Activated CD8-positive, alpha-beta memory T cell treated with anti-CD3 and anti-CD28 coated beads for 4 hours (primary cell): ENCODE measurements at places on chromosomes 6 and 20.

DNA sequence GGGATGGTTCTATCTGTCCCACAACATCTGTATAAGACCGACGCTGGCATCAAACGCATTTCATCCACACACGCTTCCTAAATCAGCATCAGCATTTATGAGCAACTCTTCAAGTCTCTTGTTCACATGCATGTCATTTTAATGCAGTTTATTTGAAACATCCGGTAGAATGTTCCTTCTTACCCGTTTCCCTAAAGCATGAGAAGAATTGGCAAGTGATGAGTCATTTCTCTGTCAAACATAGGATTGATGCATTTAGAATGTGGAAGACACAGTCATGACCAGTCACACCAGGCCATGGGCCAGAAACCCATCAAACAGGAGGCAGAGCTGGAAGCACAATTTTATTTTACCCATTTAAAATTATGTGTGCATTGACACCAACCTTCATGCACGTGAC lies 122.8 kb downstream of the UST start:
- no peak for DNase-seq

DNA sequence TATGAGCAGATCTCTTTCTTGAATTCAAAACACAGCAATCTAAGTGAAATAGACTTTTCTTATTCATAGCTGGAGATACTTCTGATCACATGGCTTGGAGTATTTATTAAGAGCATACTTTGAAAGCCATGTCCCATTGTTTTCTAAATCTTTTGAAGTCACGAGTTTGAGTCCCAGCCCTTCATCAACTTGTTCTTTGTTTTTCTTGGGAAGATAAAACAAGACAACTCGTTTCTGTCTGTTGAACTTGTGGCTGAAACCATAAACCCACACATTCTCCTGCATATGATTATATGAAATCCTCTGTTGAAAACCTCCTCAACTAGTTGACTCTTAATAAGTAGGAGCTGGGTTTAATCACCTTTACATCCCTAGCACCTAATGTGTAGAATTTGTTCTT lies 3.3 kb downstream of the RNF144B start:
- no peak for DNase-seq

- DNase-seq, result no peak
These were observed 132.3 kb downstream of the TINAG start for GRCh38 chr6:54440549-54440948.

DNA sequence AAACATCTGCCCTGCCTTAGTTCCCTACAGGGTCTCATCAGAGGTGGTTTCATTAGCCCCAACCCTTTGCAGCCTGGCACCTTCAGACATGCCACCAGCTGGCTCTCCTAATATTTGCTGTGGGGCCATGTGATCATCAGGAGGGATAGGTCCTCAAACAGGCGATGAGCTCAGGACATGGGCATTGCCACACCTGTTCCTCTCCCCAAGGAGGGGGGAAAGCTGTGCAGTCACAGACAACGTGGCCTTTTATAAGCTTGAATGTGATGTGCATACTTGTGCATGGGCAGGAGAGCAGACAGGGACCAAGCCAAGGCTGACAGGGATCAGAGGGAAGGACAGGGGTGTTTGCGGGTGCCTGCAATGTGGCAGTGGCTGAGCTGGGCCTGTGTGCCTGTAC lies 78.8 kb upstream of the ZNFX1 start:
- no peak for DNase-seq

GRCh38 chr20:13202565-13202964 lies 18.5 kb upstream of the ISM1 start:
- no peak for DNase-seq

GRCh38 chr20:57672164-57672563 lies 37.7 kb downstream of the PMEPA1 start:
- no peak for DNase-seq

GRCh38 chr20:15618110-15618509 lies 955.1 kb downstream of the KIF16B start:
- DNase-seq, result no peak

GRCh38 chr6:127456465-127456864 lies 2.7 kb downstream of the KIAA0408 start:
- DNase-seq, result no peak

DNA sequence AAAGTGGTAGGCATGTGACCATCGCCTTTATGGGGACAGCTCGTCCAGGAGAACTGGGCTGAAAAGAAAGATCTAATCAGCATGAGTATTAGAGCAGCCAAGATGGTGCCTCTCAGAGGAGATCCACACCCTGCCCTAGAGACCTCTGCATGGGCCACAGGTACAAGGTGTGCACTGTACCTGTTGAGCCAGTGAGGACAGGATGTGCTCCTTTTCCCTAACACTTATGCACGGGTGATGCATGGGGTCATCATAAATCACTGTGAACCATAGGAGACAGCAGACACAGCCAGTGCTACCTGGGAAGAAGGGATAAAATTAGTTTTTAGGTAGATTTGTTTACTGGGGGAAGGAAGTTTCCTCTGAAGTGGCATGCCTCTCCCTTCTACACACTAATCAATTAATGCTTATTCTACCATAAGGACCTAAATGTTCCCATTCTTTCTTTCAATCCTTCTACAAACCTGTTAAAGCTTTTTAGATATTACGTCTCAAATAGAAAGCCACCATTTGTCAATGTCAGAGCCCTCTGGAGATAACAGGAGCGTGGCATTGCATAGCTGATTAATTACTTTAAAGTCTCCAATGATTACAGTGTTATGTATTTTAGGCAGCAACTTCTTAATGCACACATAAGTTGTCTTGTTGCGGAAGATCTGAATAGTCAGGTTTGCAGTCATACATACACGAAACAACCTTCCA lies 13.6 kb downstream of the SLC17A2 start:
- DNase-seq, result no peak

GRCh38 chr6:5351552-5352210 lies 90.4 kb downstream of the FARS2 start:
- no peak for DNase-seq

DNA sequence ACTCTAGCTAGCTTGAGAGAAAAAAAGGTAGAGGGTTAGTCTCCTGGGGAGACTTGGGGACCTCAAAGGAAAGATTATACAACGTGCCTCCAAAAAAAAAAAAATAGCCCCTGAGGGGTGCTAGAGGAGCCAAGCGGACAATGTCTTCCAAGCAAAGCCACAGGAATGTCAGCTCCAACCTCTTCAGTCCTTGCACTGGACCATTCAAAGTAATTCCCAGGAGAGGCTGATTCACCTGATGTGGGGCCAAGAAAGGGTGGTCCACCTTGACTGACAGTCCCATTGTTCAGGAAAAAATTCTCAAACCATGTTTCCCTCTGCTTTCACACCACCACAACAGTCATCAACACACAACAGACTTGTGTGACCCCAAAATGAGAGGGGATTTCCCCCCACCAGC lies 30.7 kb downstream of the ASIP start:
- DNase-seq, result no peak

DNA sequence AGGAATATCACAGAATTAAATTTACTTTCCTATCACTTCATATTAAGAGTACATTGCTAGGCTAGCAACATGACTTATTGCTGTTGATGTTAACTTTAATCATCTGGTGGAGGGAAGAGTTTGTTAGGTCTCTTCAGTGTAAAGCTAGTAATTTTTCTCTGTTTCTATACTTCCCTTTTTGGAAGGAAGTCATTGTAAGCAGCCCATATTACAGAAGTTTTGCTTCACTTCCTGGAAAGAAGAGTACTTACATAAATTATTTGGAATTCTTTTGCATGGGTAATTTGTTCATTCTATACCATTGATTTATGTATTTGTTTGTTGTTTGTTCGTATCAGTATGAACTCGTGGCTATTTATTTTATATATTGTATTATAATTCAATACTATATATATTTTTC lies 405.2 kb downstream of the RFPL4B start:
- DNase-seq, result no peak

DNA sequence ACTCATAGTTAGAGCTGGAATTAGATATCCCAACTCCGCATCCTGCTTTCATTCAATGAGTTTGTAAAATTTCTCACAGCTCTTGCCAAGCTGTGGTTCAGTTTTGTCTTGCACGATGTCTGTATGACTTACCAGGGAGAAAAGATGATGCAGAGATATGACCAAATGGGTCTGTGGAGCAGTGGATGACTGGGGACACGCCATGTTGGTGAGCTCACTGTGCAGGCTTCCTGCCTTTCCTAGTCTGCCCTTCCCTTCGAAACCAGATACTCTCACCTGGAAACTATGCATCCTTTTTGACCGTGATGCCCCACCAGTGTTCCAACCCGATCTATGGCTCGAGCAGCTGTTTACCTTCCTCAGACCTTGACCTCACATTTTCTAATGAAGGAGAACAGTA lies 262.7 kb upstream of the BMP2 start:
- DNase-seq, result no peak

DNA sequence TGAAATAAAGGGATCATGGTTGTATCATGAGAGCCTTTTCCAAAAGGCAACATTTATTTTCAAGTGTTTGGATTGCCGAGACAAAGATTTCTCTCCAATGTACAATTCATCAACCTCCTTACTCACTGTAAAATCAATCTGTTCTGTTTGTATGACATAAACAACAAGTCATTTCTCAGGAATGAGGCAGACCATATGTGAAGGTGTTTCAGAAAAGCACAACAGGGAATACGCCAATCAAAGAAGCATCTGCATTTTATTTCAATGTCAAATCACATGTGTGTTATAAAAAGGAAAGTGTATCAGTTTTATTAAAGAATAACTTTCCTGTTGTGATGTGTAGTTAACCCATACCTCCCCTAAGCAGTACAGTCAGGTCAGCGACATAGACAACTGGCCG lies 653.7 kb downstream of the TFAP2A start:
- no peak for DNase-seq

DNA sequence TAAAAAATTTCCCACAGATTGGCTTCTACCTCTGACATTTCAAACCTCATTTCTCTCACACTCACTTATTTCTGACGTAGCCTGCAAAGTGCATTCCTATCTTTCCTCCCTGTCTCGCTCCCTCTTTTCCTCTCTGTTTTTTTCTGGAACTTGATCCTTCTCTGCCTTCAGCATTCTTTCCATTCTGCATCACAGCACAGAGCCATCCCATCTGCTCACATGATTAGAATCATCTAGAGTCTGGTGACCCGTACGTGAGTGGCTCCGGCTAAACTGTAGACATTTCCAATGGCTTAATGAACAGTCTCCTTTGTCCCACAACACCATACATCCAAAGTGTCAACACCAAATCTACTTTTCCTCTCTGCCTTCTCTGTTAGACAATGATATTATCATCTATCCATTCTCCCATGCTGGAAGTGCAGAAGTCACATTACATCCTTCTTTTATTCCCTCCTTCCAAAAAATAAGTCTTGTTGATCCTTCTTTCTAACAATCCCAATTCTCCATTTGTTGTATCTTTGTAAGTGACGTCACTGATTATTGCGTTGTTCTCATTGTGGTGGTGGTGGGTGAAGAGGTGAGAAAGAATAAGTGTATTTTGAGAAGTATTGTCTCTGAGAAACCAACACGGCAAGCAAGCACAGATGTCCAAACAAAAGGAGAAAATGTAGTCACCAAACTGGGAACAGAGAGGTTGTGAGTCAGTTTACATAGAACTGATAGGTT lies 41.6 kb downstream of the OPRM1 start:
- DNase-seq, result no peak

- no peak for DNase-seq
These were observed 1.9 kb downstream of the GINM1 start for GRCh38 chr6:149567945-149568585.

GRCh38 chr20:20824924-20825584 lies 112.6 kb upstream of the RALGAPA2 start:
- no peak for DNase-seq

DNA sequence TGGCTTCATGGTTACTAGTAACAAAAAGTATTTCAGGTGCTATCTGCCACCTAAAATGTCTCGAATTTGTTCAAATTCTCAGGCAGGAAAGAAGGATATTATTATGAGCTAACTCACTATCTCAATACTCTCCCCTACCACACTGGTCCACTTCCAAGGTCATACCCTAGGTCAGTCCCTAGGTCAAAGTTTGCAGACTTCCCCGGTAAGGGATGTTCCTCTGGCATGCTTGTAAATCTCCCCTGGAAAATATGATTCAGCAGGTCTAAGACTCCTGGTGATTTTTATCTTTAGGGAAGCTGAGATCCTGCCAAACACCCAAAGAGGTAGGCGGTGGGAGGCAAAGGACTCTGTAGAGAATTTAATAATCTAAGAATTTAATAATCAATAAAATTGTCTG lies 6.7 kb downstream of the AHCY start:
- no peak for DNase-seq

- DNase-seq, result no peak
These were observed 10.5 kb upstream of the BMP2 start for GRCh38 chr20:6756693-6757595.

DNA sequence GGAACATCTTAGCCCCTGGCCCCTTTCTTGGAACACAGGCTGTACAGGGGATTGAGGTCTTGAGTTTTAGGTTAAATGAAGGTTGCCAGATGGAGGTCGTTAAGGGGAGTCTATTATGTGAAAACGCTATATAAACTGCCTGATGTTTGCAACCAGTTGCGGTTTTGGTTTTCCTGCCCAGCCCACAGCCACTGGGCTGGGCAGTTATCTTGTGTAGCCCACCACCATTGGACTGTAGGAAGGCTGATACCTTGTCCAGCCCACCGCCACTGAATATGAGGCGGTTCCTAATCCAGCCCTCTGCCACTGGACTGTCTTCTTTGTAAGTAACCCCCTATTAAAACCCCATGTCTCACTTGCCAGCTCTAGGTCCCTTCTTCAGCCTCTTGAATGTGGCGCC lies 42.3 kb upstream of the COL21A1 start:
- no peak for DNase-seq

- no peak for DNase-seq
These were observed 5.5 kb upstream of the MTG2 start for GRCh38 chr20:62177307-62177706.

- no peak for DNase-seq
These were observed 84.9 kb downstream of the THBS2 start for GRCh38 chr6:169168706-169169105.

GRCh38 chr6:40573221-40573620 lies 13.9 kb downstream of the LRFN2 start:
- DNase-seq, result no peak

- peak; percentile 61 for DNase-seq
These were observed 6.9 kb upstream of the HELZ2 start for GRCh38 chr20:63580796-63581461.

GRCh38 chr6:153941768-153942167 lies 97.3 kb upstream of the OPRM1 start:
- no peak for DNase-seq

GRCh38 chr6:24391756-24392405 lies 10.9 kb upstream of the MRS2 start:
- no peak for DNase-seq

- no peak for DNase-seq
These were observed 441.9 kb upstream of the PTCHD4 start for GRCh38 chr6:48552905-48553304.

DNA sequence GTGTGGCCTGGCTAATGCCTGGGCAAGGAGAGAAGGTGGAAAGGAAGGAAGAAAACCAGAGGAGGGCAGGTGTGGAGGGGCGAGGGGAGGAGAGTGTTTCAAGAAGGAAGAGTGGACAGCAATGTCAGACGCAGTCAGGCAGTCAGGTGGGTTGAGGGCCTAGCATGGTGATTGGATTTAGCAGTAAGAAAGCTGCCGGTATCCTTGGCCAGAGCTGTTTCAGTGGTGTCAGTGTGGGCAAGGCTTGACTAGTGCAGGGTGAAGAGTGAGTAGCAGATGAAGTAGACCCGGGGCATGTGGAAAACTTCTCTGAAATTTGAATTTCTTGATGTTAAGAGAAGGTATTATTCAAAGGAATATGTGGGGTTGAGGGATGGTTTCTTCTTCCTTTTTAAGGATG lies 27.0 kb downstream of the SNX9 start:
- no peak for DNase-seq
